ENCODE measurements at places on chromosomes 12 and 14.

DNA sequence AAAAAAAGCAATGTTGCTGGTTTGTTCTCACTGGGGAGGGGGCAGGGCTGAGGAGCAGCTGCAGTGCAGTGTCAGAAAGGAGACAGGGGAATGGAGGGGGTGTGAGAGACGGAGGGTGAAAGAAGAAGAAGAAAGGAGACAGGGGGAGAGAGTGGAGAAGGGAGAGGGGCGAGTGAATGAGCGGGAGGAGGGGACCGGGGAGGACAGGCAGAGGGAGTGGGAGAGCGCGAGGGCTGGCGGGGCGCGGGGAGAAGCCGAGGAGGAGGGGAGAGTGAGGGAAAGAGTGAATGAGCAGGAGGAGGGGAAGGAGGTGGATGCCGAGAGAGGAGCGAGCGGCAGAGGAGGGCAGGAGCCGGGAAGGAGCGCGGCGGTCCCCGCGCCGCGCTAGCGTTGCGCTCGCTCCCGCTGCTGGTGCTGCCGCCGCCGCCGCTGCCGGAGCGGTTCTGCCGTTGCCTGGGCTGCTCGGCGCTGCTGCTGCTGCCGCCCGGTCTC is at the start of gene NOVA1:
TSS of gene NOVA1 (minus strand) at position 445 of the 492 bp plus-strand sequence. CDS start 597 bp downstream, outside the sequence.
- no peak for ATAC-seq
- H3K27ac ChIP-seq, result no peak within 1 kb of the TSS
- H3K27me3 ChIP-seq, result peaks cover 25% of the 10 kb centered on the region
- no peaks in the 10 kb centered on the region for H3K4me1 ChIP-seq

- no peaks in the 10 kb centered on the region for H3K27me3 ChIP-seq
- H3K36me3 ChIP-seq, result no peaks in the 10 kb centered on the region
- no peak overlapping the region for H3K4me3 ChIP-seq
- peak; percentile 66 for ATAC-seq
Measured at GRCh38 chr14:88181072-88181471, 142.0 kb downstream of the KCNK10 start.

DNA sequence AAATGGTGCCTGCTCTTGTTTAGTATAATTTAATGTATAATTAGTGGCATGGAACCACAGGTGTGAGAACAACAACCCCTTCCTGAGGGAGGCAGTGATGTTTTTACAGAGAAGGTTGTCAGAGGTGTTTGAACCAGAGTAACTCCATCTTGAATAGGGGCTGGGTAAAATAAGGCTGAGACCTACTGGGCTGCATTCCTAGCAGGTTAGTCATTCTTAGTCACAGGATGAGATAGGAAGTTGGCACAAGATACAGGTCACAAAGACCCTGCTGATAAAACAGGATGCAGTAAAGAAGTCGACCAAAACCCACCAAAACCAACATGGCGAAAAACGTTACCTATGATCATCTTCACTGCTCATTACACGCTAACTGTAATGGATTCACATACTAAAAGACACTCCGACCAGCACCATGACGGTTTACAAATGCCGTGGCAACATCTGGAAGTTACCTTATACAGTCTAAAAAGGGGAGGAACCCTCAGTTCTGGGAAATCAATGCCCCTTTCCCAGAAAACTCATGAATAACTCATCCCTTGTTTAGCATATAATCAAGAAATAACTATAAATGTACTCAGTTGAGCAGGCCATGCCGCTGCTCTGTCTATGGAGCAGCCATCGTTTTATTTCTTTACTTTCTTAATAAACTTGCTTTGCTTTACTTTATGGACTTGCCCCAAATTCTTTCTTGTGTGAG is 47.8 kb upstream of the LTA4H start:
- H3K27ac ChIP-seq, result no peak overlapping the region
- no peaks in the 10 kb centered on the region for H3K27me3 ChIP-seq
- H3K4me1 ChIP-seq, result peaks cover 16% of the 10 kb centered on the region

GRCh38 chr14:63452796-63453195 is 90.4 kb downstream of the PPP2R5E start:
- no peak overlapping the region for H3K27ac ChIP-seq
- peaks cover 36% of the 10 kb centered on the region for H3K36me3 ChIP-seq
- no peaks in the 10 kb centered on the region for H3K27me3 ChIP-seq
- H3K4me1 ChIP-seq, result peaks cover 23% of the 10 kb centered on the region
